ENCODE measurements at places on chromosomes 5 and 9.
A peak's percentile ranks its signal among the peaks of the same experiment; 100 is the strongest.

GRCh38 chr9:70462300-70462699 lies 47.8 kb upstream of the KLF9 start:
- no peak for DNase-seq

- no peak for DNase-seq
Observed at GRCh38 chr9:85905957-85906356, 35.0 kb upstream of the NAA35 start.

DNA sequence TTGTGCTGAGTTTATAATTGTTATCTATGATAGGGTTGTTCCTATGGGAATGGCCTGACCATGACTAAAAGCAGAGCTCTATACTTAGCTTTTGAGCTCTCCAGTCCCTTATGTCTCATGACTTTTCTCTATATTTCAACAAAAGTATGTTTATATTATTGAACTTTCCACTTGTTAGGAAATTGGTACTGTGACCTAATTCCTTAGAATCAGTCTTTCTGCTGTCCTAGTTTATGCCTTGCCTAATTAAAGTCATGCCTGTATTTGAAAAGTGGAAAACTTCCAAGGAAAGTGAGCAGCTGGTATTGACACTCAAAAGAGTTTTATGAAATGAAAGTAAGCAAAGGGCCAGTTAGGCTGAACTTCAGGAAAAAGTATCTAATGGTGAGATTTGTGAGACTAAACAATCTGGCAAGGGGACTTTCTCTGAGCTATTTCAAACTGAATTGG lies 68.6 kb downstream of the XRCC4 start:
- DNase-seq, result no peak

GRCh38 chr5:131276072-131276471 lies 12.2 kb downstream of the CDC42SE2 start:
- no peak for DNase-seq

GRCh38 chr5:978693-979092 lies 29.9 kb upstream of the NKD2 start:
- no peak for DNase-seq

DNA sequence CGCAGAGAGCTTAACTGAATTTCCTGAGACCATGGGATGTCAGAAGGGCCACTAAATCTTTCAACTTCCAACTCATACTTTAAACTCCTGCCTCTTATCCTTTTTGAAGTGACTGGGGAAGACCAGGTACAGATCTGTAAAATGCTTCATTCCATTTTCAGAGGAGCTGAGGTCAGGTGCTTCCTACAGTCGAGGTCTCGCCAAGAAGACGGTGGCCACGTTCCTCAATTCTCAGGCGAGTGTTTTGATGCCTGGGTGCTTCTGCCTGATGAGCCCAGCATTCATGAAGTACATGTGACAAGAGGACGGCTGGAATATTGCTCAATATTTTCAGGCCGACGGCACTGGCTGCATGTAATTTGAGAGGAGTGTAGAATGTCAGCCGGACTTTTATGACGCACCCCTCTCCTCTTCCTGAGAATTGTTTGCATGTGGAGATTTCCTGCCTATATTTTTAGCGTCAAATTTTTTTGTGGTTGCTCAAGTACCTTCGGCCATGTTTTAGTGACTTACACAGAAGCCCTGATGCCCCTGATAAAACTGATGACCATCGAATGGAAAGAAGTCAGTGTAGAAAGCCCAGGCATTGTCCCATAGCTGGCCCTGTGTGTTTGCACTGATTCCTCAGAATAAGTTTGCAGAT lies 38.8 kb upstream of the GLRX start:
- DNase-seq, result peak; percentile 18

DNA sequence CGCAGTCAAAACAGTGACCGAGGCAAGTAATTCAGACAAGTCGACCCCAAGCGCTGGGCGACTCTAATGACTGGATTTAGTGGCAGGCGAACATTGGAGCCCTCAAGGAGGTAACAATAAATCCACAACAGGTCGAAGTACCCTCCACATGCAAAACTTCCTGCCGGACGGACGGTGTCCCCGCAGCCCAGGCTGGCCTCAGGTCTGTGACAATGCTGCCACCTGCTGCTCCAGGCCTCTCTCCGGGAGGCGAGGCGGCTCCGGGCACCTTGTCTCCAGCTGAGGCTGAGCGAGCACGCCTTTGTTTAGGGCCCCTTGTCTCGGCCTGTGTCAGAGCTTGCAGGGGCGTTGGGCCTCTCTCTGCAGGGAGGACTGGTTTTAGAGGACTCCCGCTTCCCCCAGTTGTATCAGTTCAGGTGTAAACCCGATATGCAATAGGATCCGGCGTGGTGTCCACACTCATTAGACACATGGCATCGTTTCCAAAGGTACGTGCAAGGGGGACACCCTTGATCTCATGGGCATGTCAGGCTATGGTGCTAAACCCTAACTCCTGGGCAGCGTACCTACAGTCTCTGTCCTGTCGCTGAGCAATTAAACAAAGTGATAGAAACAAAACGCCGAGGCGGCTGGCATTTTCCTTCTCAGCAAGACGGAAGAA lies 628.0 kb upstream of the ADAMTS16 start:
- peak; percentile 46 for DNase-seq

DNA sequence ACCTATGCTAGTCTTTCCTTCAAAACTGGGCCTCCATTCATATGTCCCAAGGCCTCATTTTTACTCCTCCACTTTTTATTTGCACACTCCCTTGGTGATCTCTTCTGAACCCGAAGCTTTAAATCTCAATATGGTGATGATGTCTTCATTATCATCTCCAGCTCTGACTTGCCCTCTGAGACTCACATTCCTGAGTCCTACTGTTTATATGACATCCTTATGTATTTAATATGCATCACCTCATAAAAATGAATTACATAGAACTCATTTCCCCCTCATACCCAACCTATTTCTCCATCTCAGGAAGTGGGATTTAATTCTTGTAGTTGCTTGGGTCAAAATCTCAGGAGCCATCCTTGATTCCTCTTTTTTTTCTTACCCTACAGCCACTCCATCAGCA lies 473.0 kb downstream of the EBF1 start:
- no peak for DNase-seq

DNA sequence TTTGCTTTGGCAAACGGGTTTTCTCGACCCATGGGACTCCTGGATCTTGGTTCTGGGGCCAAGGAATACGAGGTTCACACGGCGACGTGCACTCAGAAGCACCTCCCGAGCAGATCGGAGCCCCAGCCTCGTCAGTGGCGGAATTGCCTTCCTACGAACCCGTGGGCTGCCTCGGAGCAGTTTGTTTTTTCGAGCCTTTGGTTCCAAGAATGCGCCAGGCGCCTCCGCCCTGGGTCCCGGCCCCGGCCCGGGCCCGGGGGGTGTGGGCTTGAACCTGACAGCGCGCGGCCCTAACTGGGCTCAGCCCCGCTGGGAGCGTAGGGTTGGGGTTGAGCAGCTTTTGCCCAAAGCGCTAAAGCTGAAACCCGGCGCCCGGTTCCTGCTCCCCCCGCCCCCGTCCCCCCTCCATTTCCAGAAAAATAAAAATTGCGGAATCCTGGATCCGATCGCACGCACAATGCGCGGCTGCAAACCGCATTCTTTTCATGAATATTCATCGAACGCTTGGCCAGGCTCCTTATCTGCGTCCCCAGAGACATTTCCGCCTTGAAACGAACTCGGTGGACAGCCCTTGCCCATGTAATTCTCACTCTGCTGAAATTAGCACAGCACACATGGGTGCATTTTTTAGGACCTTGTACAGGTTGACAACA lies 1.0 kb downstream of the BASP1 start:
- peak; percentile 63 for DNase-seq

GRCh38 chr5:8730194-8730593 lies 815.7 kb downstream of the SEMA5A start:
- DNase-seq, result no peak

DNA sequence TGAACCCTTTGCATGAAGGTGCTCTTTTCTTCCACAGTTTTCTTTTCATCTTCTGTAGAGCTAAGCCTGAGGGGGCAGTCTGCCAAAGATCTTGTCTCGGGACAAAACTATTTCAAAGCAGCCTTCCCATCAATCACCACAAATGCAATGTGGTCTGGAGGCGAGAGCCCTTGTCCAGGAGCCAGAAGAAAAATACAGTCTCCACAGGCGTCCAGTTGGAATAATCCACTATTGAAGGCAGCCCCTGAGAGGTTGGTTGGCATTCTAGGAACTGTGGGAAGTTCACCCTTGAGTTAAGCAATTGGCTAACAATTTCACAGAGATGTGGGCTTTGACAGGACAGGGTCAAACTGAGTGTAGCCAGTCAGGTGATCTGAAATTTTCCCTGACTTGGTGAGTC lies 72.0 kb downstream of the SEMA6A start:
- no peak for DNase-seq

- no peak for DNase-seq
Observed at GRCh38 chr5:77669677-77670076, 31.2 kb upstream of the OTP start.

GRCh38 chr5:89315286-89316100 lies 432.5 kb upstream of the MEF2C start:
- no peak for DNase-seq

DNA sequence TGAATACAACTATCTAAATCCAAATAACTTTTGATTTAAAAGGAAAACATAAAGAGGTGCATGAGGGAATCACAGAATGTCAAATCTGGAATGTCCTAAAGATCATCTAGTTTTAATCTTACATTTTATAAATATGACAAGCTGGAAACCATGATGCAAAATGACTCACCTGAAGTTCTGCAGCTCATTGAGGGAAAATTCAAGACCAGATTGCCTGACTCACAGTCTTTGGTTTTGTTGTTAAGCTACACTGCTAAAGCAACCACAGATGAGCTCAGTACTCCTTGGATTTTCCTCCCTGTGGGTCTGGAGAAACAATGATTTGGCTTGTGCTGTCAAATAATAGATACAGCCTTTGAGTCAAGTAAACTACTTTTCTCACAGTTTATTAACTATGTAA lies 19.1 kb upstream of the EDIL3 start:
- no peak for DNase-seq

Measured in NCI-H2107 (cell line).